Thyroid gland (tissue), 4 donors: ENCODE measurements at places on chromosomes 3 and 15. TPM values are rescaled to one million over a fixed set of nuclear protein-coding genes. Genes with fewer than 3 reads are reported as not detected.

- no peaks in the 10 kb centered on the region for H3K27me3 ChIP-seq
- DNase-seq = no peak
- no peaks in the 10 kb centered on the region for H3K36me3 ChIP-seq
- no peaks in the 10 kb centered on the region for H3K4me1 ChIP-seq
- H3K27ac ChIP-seq = no peak overlapping the region
- no peak overlapping the region for H3K4me3 ChIP-seq
Observed at GRCh38 chr3:135337192-135337591, 542.1 kb downstream of the EPHB1 start.

DNA sequence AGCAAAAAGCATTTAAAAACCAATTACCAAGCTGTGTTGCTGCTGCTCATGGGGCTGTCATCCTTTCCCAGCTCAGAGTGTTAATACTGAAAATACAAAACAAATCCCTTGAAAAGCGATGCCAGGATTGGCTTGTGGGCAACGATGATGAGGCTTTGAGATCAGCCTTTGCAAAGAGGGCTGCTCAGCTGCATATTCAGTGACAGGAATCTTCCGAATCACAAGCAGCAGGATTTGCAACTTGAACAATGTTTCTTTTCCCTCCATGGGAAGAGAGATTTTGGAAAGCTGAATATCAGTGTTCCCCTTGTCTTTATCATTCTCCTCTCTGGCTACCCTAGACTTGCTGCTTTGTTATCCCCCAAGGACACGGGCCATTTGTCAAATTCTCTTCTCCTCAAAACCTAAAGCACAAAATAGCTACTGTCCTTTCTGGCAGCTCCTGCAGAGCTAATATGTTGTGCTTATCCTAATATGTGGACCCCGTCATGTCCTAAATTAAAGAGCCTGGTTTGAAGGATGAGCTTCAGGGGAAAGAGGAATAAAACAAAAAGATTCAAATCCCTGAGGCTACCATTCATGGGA, 375.8 kb downstream of the GAP43 start:
- H3K4me1 ChIP-seq = no peaks in the 10 kb centered on the region
- no peaks in the 10 kb centered on the region for H3K36me3 ChIP-seq
- H3K4me3 ChIP-seq = no peak overlapping the region
- H3K27me3 ChIP-seq = no peaks in the 10 kb centered on the region
- no peak for DNase-seq

- H3K4me1 ChIP-seq = peaks cover 24% of the 10 kb centered on the region
- peak overlapping the region; percentile 21 for H3K4me3 ChIP-seq
- DNase-seq = peak; percentile 54
- peak overlapping the region; percentile 95 for H3K27ac ChIP-seq
Observed at GRCh38 chr3:120449701-120450599, 842 bp downstream of the FSTL1 start.

GRCh38 chr3:21393683-21394311, 357.2 kb downstream of the ZNF385D start:
- no peak for DNase-seq
- H3K36me3 ChIP-seq = no peaks in the 10 kb centered on the region
- H3K27me3 ChIP-seq = no peaks in the 10 kb centered on the region
- H3K4me1 ChIP-seq = no peaks in the 10 kb centered on the region

DNA sequence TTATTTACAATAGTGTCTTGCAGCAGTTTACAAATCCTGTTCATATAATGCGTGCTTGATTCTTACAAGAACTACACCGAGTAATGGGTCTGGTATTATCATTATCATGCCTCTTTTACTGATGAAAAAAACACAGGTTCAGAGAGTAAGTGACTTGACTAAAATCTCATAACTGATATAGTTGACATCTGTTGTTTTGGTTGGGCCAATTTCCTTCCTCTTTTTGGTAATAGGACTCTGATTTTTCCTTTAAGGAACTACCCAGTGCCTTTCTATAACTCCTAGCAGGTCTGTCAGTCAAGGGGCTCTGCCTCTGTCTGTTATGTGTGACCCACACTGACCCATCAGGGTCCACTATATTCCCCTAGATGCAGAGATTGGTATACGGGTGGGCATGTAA, 14.6 kb upstream of the BLOC1S6 start:
- no peak overlapping the region for H3K4me3 ChIP-seq
- H3K36me3 ChIP-seq = no peaks in the 10 kb centered on the region
- H3K4me1 ChIP-seq = no peaks in the 10 kb centered on the region
- no peak overlapping the region for H3K27ac ChIP-seq
- DNase-seq = no peak

DNA sequence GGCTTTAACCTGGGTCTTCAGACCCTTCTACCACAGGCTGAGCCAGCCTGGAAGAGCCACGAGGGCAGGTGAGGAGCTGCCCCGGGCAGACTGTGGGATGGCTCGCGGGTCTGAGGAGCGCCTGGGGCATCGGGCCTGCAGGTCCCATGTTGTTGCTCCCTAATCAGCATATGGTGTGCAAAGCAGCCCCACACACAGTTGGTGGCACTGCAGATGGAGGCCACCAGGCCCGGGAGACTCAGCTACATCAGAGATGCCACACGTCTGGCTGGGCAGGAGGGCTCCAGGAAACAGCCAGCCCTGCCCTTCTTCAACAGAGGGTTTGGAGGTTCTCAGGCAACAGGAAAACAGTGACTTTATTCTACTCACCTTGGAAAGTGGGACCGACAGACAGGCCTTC, 63.9 kb downstream of the XXYLT1 start:
- peaks cover 51% of the 10 kb centered on the region for H3K4me1 ChIP-seq
- no peak for DNase-seq
- no peak overlapping the region for H3K4me3 ChIP-seq
- no peaks in the 10 kb centered on the region for H3K36me3 ChIP-seq
- H3K27me3 ChIP-seq = no peaks in the 10 kb centered on the region

DNA sequence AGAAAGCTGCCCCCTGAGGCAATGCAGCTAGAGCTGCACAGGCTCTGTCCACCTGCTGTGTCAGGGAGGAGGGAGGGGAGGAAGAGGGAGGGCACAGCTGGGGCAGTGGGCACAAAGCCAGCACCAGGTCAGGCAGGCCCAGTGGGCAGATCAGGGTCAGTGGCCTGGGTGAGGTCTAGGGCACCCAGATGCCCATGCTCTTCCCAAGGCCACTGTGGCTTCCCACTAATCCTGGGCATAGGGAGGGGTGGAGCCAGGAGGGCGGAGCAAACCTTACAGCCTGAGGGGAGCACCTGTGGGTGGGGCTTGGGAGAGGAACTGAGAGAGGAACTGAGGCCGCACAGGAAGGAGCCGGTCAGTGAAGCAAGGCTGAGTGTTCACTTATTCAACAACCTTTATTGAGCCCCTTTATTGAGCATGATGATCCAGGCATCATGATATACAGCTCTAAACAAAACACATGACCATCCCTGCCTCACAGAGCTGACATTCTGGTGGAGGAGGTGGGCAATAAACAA, 55.0 kb downstream of the RHCG start:
- H3K4me1 ChIP-seq = no peaks in the 10 kb centered on the region
- no peak for DNase-seq
- H3K36me3 ChIP-seq = no peaks in the 10 kb centered on the region
- H3K27ac ChIP-seq = no peak overlapping the region
- H3K4me3 ChIP-seq = no peak overlapping the region

- H3K4me1 ChIP-seq = peaks cover 10% of the 10 kb centered on the region
- H3K36me3 ChIP-seq = no peaks in the 10 kb centered on the region
- DNase-seq = no peak
Observed at GRCh38 chr3:194675081-194675640, 3.2 kb upstream of the LSG1 start.

DNA sequence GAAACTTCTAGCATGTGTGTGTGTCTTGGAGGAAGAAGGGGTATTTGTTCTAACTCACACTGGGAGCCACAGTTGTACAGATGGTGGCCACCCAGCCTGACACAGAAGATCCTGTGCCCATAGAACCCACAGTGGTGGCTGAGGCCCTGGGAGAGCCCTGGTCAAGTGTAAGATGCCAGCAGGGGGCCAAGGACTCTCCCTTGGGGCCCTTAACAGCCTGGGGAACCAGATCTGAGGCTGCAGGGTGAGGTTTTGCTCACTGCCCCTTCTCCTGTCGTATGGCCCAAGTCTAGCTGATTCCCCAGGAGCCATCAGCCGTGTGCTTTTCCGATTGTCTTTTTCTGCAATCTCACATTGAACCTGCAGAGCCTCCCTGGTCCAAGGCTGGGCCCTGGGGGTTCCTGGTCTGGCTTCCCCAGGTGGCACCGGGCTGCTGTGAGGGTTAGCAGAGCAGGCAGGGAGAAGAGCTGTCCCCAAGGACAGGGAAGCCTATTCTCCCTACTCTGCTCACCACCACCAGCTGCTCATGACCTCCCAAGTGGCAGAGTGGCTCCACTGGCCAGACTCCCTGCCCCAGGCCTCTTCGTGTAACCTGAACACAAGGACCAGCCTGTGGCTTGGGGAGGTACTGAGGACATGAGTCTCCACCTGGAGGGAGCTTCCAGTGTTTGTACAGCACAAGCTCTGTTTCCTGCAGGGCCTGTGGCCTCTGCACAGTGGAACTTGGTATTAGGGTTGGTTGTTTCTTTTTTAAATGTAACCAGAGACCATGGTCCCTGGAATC, 51.9 kb downstream of the CA12 start:
- peak overlapping the region; percentile 0 for H3K27ac ChIP-seq
- peaks cover 16% of the 10 kb centered on the region for H3K4me1 ChIP-seq
- DNase-seq = no peak
- H3K36me3 ChIP-seq = no peaks in the 10 kb centered on the region

DNA sequence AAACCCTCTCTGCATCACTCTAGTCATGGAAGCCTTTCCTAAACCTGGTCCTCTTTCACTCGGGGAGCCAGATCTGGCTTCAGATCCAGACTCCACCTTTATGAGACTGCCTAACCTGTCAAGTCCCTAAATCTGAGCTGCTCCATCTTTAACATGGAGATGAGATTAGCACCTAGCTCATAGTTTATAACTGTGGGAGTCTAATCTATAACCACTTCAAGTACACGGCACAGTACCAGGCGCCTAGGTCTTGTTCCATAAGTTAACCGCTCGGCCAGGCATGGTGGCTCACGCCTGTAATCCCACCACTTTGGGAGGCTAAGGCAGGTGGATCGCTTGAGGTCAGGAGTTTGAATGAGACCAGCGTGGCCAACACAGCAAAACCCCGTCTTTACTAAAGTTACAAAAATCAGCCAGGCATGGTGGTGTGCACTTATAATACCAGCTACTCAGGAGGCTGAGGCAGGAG, 30.3 kb downstream of the TPM1 start:
- no peak for DNase-seq
- peaks cover 12% of the 10 kb centered on the region for H3K36me3 ChIP-seq
- no peak overlapping the region for H3K4me3 ChIP-seq
- H3K27ac ChIP-seq = no peak overlapping the region
- H3K27me3 ChIP-seq = no peaks in the 10 kb centered on the region
- H3K4me1 ChIP-seq = peaks cover 11% of the 10 kb centered on the region

GRCh38 chr15:101024706-101025500, 105.7 kb downstream of the LRRK1 start:
- H3K4me1 ChIP-seq = no peaks in the 10 kb centered on the region
- no peaks in the 10 kb centered on the region for H3K36me3 ChIP-seq
- no peak overlapping the region for H3K27ac ChIP-seq
- no peaks in the 10 kb centered on the region for H3K27me3 ChIP-seq

DNA sequence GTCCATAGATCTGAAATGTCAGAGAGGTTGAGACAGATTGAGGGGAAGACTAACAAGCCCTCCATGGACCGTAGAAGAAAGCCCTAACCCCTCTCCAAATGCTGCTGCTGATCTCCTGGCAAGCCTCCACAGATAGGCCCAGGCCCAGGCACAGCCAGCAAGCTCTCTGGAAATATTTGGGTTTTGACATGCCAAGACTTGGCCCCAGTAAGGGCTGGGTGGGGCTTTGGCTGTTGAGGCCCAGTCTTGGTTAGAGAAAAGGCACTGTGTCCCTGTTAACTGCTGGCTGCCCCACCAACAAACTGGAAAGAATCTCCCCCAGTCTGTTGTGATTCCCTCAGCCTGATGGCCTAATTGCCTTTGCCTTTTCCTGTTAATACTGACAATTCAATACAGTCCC, 208.8 kb upstream of the CTDSPL start:
- peak overlapping the region; percentile 37 for H3K27ac ChIP-seq
- no peak for DNase-seq
- no peak overlapping the region for H3K4me3 ChIP-seq
- no peaks in the 10 kb centered on the region for H3K27me3 ChIP-seq

- no peak overlapping the region for H3K27ac ChIP-seq
- no peak overlapping the region for H3K4me3 ChIP-seq
Observed at GRCh38 chr3:155065537-155065936, 14.6 kb upstream of the MME start.

GRCh38 chr15:66071921-66072295, 181.6 kb downstream of the MEGF11 start:
- no peaks in the 10 kb centered on the region for H3K4me1 ChIP-seq
- no peak overlapping the region for H3K27ac ChIP-seq
- H3K36me3 ChIP-seq = no peaks in the 10 kb centered on the region
- H3K4me3 ChIP-seq = no peak overlapping the region

- H3K4me1 ChIP-seq = no peaks in the 10 kb centered on the region
- H3K27me3 ChIP-seq = no peaks in the 10 kb centered on the region
- no peak overlapping the region for H3K27ac ChIP-seq
Observed at GRCh38 chr3:103158183-103158582, 723.4 kb downstream of the ZPLD1 start.

- H3K27ac ChIP-seq = no peak overlapping the region
- no peak overlapping the region for H3K4me3 ChIP-seq
- no peaks in the 10 kb centered on the region for H3K27me3 ChIP-seq
- DNase-seq = no peak
- no peaks in the 10 kb centered on the region for H3K4me1 ChIP-seq
Observed at GRCh38 chr3:146594843-146595482, 10.2 kb downstream of the PLSCR5 start.

GRCh38 chr15:70610541-70610940, 152.8 kb downstream of the UACA start:
- DNase-seq = no peak
- H3K36me3 ChIP-seq = no peaks in the 10 kb centered on the region
- H3K27me3 ChIP-seq = no peaks in the 10 kb centered on the region
- H3K4me3 ChIP-seq = no peak overlapping the region

- H3K36me3 ChIP-seq = no peaks in the 10 kb centered on the region
- no peaks in the 10 kb centered on the region for H3K27me3 ChIP-seq
- peaks cover 48% of the 10 kb centered on the region for H3K4me1 ChIP-seq
- no peak overlapping the region for H3K27ac ChIP-seq
Observed at GRCh38 chr15:63818191-63818590, 15.6 kb downstream of the HERC1 start.

Gene IP6K1
- 42.4 TPM for total RNA-seq

Gene RTP1
- not detected for total RNA-seq

Gene EPHB3
- 0.46 TPM for total RNA-seq

Gene ROBO1
- total RNA-seq = 18.4 TPM

Gene COLQ
- total RNA-seq = 2.7 TPM

Gene TNNC1
- total RNA-seq = 4.0 TPM

Gene GOLGA6L24
- total RNA-seq = not detected

Gene FAH
- total RNA-seq = 14.0 TPM

Gene DGKG
- total RNA-seq = 15.0 TPM

Gene SLC12A1
- not detected for total RNA-seq

Gene MOBP
- total RNA-seq = not detected
